ENCODE measurements at places on chromosomes 7 and 10.

DNA sequence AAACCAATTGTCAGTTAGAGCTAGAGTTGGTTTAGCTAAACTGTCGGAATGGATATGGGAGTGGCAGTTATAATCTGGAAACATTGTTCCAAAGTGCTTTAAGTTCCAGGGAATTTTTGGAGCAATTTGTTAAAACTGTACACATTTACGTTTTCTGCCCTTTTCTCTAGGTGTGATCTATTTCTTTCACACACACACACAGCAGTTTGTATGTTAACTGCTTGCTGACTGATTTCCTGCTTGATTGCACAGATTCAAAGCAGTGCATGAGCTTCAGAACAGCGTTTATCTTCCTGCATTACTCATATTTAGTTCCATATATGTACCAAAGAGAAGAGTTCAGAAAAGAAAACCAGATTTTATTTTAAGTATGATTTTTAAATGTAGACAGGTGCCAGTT is 57.9 kb downstream of the MGMT start:
- no peak for DNase-seq

GRCh38 chr7:103564416-103564815 is 118.4 kb upstream of the SLC26A5 start:
- no peak for DNase-seq

- DNase-seq: no peak
These were observed 39.3 kb downstream of the BAZ1B start for GRCh38 chr7:73482746-73483145.

GRCh38 chr10:73798927-73799560 is 12.4 kb downstream of the NDST2 start:
- no peak for DNase-seq

GRCh38 chr7:17054206-17054605 is 172.4 kb upstream of the AGR3 start:
- no peak for DNase-seq

- DNase-seq: no peak
These were observed 292.4 kb upstream of the NPSR1 start for GRCh38 chr7:34365611-34366010.

GRCh38 chr7:12746211-12746610 is 58.8 kb downstream of the ARL4A start:
- no peak for DNase-seq

- no peak for DNase-seq
These were observed 540.1 kb upstream of the FZD8 start for GRCh38 chr10:36182179-36182566.

DNA sequence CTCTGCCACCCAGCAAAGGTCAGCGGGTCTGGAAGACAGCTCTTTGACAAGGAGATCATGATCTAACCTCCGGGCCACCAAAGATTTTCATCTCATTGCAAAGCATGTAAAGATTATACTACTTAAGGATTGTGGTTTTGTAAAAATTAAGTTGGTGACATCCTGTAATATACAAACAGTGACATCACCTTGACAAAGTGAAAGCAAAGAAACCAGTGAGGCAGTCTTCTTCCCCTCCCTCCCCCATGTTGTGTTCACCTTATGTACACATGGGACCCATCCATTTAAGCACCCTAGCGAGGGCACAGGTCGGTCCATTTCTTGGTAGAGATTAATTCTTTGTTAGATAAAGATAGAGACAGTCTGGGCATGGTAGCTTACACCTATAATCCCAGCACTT is 3.9 kb downstream of the MDH2 start:
- DNase-seq: no peak

- peak; percentile 96 for DNase-seq
These were observed at the start of gene GUSB for GRCh38 chr7:65981965-65982792. TSS of gene GUSB (minus strand) at chr7:65982213. CDS start at chr7:65982183, 30 bp downstream.

GRCh38 chr10:7243873-7244272 is 167.0 kb downstream of the SFMBT2 start:
- DNase-seq: no peak

DNA sequence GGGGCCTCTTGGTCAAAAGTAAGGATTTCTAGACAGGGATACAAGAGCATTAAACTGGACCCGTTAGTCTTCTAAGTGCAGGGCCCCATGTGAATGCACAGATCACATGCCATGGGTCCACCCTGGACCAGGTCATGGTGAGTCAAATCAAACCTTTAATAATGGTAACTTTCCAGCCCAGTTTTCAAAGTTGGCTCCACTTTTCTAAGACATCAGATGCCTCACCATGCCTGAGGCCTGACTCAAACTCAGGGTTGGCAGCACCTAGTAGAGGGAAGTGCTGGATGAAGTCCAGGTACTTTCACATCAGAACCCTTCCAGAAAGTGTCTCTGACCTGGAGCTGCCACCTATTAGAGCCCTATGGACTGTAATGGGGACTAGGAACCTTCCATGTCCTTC is 9.7 kb upstream of the SMIM30 start:
- DNase-seq: no peak

DNA sequence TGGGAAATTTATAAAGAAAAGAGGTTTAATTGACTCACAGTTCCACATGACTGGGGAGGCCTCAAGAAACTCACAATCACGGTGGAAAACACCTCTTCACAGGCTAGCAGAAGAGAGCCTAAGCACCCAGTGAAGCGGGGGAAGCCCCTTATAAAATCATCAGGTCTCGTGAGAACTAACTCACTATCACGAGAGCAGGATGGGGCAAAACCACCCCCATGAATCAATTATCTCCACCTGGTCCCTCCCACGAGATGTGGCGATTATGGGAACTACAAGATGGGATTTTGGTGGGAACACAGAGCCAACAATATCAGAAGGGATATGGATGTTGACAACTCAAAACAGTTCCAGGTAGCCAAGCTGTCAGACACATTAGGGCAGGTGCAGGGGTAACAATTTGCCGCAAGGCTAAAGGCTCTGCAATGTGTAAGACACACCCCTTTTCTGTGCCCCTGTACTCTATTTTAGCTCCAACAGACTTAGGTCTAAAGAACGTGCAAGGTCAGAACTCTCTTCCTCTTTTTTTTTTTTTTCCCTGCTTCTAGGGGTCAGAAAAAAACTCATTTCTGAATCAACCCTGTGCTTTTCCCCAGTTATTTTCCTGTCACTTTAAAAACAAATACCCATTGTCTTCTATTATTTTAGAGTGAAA is 30.7 kb upstream of the RBM20 start:
- no peak for DNase-seq

- no peak for DNase-seq
These were observed 89.7 kb downstream of the BMPR1A start for GRCh38 chr10:86846088-86846487.

DNA sequence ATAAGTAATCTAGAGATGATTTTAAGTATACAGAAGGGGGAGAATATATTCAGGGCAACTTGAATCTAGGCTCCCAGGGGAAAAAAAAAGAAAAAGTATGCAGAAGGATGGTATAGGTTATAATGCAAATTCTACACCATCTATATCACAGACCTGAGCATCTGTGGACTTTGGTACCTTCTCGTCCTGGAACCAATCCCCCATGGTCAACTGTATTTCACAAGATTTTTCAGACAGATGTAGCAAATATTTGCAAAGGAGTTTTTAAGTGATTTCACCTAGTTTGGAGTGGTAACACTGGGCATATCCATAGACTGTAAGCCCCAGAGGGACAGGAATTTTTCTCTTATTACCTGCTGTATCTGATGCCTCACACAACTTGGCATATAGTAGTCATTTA is 58.8 kb downstream of the NOC3L start:
- DNase-seq: no peak

DNA sequence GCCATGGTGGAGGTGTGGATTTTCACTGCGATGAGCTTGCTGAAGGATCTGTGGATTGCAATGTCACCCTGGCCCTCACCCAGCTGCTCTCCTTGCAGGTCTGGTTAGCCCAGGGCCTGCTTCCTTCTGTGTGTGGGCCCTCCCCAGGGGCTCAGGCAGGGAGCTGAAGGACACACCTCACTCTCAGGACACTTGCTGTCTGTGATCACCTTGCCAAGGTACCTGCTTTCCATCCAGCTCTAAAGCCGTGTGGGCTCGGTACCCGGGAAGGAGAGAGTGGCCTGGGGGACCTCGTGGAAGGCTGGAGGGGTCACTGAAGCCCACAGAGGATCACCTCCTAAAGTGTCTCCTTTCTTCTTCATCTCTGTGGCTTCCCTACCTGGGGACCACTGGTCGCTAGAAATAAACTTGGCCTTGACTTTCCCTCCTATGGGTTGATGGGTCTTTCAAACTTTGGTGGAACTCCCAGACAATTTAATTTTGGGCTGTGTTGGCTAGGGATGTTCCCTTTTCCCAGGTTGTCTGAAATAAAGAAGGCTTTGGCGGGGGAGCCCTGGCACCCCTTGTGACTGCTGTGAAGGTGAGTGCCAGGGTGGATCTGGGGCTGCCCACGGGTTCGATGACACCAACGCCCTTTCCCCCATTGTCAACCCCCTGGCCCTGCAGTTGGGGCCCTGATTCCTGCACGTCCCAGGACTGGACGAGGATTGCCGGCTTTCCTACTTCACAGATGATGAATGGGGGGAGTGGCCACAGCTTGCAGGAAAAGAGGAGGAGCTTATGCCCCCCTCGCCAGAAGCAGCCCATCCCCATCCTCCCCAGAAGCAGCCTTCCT is 331.0 kb downstream of the ADARB2 start:
- no peak for DNase-seq

GRCh38 chr7:39510864-39511354 is 55.3 kb upstream of the YAE1 start:
- peak; percentile 11 for DNase-seq

DNA sequence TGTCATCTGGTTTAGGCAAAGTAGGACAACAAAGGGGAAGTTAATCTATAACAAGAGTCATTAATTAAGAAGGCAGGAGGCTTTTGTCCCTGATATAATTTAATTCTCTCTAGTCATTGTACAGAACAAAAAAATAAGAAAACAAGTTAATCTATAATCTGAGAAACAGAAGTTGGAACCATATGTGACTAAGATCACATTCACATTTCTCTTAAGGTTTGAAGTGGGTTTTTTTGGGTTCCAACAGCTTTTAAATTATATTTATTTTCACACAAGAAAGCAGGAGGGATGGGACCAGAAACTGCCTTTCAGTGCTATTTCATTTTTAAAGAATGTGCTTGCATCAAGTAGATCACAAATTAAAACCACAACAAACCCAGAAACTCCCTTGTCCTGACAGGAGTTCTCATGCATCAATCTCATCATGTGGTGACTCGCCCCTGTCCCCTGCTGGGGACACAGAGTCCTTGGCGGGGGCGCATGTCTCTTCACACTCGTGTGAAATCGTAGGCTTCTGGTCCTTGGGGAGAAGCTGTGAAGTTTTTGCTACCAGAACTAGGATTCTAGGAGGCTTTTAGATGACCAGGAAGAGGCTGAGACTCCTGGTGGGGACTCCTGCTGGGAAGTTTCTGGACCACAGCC is 10.1 kb upstream of the OPN4 start:
- no peak for DNase-seq

- no peak for DNase-seq
These were observed 1.6 kb downstream of the C1GALT1 start for GRCh38 chr7:7183838-7184463.

DNA sequence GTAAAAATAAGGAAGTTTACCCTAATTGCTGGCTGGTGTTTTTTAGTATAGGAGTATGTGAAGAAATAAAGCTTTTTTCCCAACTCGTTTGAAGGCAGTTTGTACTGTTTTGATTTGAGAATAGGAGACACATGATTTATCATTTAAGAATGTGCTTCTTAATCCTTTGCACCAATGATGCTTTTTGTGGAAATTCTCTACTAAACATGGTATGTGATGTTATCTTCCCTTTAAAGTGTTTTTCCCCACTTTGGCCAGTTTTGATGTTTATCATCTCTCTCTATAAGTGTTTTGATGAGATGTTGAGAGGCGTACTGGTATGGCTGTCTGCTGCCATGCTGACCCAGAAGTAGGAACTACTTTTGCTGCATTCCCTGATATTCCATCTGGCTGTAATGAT is 85.1 kb downstream of the SUGCT start:
- DNase-seq: no peak

DNA sequence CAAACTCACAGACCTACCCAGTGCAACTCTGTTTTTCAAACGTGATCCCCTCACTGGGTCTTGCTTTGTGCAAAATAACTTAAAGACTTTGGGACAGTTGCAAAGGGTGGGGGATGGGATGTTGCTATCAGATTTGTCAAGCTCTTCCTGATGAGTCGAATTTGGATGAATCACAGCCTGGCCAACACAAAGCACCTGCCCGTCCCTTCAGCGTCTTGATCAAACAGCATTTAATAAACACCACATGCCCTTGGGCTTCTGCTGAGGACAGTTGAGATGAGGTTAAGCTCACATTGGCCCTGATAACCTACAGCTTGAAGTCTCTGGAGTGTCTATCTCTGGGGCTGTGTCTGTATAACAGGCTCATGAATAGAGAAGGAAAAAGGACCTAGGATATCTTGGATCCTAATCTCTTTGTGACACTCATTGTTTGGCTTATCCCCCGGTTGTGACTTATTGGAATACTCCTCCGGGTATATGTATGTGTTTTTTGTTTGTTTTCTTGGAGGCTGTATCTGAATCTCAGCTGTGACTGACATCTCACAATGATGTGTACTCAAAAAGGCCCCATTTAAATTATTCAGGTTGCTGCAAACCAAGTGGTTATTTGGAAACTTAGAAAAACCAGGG is 132.6 kb upstream of the NAMPT start:
- no peak for DNase-seq

DNA sequence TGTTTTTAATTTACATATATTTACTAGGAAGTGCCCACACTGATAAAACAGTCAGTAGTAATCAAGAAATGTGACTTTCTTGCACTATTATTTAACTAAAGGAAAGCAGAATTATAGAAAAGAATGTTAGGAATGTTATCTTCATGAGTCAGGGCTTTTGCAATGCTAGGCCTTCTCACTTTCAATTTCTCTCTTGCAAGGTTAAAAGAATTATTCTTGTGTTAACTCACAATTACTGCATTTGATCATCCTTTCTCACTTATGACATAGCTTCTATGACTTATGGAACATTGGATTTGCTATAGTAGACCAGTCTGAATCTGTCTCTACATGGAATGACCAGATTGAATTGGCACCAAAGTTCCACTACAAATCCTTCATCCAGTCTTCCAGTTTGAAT is 192.4 kb downstream of the SDK1 start:
- no peak for DNase-seq

DNA sequence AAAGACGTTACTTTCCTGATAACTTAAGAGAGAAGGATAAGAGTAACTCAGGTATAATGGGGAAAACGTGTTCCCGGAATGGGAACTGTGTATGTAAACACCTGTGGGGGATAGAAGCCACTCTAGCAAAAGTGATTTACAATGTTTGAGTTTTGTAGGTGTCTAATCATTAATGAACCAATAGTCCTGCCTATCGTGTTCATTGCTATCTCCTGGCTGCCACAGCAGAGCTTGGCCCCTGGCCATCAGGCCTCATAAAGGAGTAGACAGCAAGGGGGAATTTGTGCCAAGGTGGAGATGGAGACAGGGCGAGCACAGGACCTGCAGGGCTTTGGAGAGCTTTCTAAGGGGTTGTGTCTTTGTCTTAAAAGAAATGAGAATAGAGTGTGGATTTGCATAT is 102.1 kb downstream of the GAD2 start:
- no peak for DNase-seq

- no peak for DNase-seq
These were observed 174.0 kb upstream of the PFKP start for GRCh38 chr10:2893158-2893845.

GRCh38 chr10:86310702-86311101 is 55.9 kb downstream of the GRID1 start:
- DNase-seq: no peak

- no peak for DNase-seq
These were observed 24.9 kb upstream of the NPS start for GRCh38 chr10:127524229-127524628.

Data from NT2/D1 (cell line).